ENCODE measurements at places on chromosomes 7 and 10.

- no peak for DNase-seq
Measured at GRCh38 chr10:16741540-16741939, 75.7 kb downstream of the RSU1 start.

DNA sequence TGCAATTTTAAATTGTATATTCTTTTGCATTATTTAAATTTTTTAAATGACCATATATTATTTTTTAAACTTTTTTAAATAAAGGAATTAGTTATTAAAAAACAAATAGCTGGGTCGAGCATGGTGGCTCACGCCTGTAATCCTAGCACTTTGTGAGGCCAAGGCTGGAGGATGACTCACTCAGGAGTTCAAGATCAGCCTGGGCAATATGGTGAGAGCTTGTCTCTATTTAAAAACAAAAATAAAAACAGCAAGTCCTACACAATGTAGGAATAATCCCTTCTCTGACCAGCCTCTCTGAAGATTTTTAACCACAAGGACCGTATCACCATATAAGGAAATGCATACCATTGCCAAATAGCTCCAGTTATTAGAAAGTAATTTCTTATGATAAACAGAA lies 19.6 kb downstream of the NOC3L start:
- no peak for DNase-seq

GRCh38 chr10:86258499-86258898 lies 108.1 kb downstream of the GRID1 start:
- no peak for DNase-seq

GRCh38 chr10:33453081-33454025 lies 118.9 kb upstream of the NRP1 start:
- DNase-seq = no peak

DNA sequence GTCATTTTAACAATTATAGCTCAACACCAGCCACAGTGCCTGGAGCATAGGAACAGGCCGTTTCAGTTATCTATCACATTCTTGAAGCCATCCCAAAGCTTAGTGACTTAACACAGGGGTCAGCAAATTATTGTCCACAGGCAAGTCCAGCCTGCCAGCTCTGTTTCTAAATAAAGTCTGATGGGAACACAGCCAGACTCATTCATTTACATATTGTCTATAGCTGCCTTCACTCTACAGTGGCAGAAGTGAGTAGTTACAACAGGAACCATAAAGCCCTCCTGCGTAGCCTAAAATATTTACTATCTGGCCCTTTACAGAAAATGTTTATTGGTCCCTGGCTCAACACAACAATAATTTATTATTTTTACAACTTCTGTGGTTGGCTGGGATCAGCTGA lies 407.5 kb upstream of the AUTS2 start:
- DNase-seq = no peak

GRCh38 chr10:5645944-5646617 lies 20.3 kb downstream of the ASB13 start:
- DNase-seq = no peak

DNA sequence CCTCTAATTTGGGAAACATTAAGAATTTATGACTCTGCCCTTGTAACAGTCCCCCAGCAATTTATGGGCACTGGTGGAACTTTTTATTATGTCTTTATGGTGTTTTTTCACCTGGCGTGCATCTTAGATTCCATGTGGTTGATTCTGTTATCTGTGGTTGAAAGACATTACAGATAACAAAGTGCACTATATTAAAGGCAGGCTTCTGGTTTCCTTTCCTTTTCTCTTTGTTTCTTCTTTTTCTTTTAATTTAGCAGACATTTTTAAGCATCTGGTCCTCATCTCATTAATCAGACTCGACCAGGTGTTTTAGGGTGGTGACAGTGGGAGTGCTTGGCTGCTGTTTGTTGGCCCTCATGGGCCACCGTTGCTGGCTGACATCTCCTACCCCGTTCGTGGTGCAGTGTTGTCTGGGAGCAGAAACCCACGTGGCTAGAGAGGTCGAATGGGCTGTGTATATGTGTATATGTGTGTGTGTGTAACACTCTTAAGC lies 77.4 kb downstream of the LRMDA start:
- DNase-seq = no peak

DNA sequence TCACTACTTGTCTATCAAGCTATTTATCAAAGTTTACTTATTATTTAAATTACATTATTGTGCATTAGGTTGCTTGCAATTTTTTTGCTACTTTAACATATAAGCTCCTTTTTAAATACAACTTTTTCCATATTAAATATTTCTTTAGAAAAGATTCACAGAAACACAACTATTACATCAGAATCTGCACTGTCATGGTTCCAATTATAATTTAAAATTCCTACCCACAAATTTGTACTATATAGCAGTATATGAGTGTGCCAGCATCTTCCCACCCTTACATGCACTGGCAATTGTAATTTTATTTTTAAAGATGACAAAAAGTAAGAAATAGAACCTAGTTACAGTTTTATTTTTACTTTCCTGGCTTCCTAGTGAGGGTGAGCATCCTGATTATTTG lies 15.8 kb downstream of the MINDY3 start:
- DNase-seq = no peak

GRCh38 chr10:42149722-42150427 lies 488.5 kb downstream of the ZNF33B start:
- no peak for DNase-seq

GRCh38 chr10:11475831-11476434 lies 135.5 kb downstream of the USP6NL start:
- no peak for DNase-seq

GRCh38 chr10:48285710-48286109 lies 11.2 kb upstream of the FRMPD2 start:
- no peak for DNase-seq

GRCh38 chr7:152862006-152862405 lies 102.5 kb downstream of the ACTR3B start:
- DNase-seq = no peak

- no peak for DNase-seq
Measured at GRCh38 chr7:132500727-132501440, 75.4 kb downstream of the PLXNA4 start.

- DNase-seq = no peak
Measured at GRCh38 chr10:96683065-96683464, 37.2 kb downstream of the PIK3AP1 start.

DNA sequence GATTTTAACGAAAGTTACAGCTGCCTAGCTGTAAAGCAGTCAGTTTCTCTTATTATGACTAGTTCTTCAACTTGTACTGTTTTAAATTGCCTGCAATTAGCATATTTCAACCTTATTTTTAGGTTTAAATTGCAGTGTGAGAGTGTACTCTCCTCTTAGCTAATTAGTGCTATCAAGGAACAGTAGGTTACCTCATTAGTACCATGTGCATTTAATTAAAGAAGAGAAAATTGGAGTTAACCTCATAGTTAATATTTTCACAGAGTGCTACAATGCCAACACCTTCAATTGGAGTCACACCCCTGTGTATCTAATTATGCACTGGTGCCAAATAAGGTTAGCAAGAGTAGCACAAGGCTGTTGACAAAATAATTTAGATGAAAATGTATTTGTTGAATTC lies 154.6 kb downstream of the FOXP2 start:
- DNase-seq = no peak

DNA sequence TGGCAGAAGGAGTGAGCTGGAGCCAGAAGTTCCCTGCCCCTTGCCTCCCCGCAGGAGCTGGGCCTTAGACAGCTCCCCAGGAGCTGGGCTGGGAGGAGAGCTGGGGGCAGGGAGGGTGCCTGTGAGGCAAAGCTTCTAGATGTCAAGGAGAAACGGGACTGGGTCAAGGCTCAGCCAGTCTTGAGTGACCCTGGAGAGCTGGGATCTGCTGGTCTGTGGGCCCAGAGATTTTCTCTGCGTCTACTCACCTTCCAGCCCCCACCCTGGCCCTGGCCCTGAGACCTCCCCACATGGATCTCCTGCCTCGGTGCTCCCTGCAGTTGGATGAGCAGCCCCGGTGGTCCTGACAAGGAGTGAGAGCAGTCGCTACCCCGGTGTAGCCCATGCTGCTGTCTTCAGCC lies 20.3 kb upstream of the SHH start:
- DNase-seq = no peak

DNA sequence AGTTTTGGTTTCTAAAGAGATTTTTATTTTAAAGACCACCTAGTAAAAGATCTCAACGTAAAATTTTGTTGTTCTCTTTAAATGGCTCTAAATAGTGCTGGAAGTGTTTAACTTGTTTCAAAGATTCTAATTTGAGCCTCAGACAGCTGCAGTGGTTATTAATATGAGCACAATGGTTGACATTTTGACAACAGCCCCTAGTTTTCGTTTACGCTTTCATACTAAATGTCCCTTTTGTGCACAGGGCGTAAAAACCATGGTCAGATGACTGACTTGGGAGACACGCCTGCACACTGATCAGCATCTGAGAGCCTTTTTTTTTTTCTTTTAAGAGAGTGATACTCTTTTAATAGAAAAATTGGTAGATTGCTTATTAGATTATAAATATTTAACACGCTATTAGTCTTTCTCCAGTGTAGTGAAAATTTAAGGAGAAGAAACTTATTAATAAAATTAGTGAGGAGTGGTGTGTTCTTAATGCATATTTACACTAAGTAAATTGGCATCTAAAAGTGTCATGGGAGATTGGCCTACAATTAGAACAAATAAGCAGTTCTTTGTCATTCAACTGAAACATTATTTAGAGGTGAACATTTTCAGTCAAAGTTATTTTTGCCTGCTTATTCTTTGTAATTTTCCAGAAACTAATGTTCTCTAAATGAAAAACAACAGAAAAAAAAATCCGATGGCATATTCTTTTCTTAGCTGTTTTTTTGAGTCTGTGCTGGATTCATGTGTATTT lies 182.8 kb upstream of the PHYHIPL start:
- no peak for DNase-seq

DNA sequence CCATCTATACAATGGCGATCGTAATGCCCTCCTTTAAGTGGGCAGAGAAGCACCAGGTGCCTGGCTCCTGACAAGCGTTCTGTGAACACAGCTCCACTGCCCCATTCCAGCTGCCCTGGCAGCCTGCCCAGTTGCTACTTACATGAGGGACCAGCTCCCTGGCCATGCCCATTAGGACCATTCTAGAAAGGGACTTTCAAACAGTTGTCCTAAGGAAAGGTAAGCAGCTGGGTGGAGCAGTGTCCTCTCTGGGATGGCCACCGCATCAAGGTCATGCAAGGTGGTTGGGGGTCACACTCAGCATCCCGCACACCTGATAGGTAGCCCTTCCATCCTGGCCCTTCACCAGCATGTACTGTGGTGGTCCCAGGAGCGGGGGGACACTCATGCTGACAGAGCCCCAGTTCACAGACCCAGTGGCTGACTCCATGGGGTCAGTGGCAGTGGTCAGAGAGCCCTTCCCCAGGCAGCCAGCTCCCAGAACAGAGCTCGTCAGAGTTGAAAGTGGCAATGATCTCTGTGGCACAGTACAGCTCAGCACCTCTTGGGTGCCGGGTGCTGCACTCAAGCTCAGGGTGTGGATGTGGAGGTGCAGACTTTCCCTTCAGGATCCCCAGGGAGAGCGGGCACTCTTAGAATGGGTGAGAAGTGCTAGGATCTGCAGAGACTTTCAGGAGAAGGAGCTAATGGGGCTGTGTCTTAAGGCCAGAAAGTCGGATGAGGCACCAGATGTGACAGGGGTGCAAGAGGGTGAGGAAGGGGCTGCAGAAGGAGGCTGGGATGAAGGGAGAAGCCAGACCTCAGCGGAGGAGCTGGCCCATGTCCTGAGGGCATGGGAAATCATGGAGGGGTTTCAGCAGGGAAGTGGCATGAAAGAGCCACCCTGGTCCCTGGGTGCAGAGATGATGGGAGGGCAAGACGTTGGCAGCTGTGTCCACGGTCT lies 10.9 kb downstream of the MMRN2 start:
- DNase-seq = peak; percentile 52

GRCh38 chr7:11895337-11895736 lies 63.3 kb upstream of the THSD7A start:
- DNase-seq = no peak

DNA sequence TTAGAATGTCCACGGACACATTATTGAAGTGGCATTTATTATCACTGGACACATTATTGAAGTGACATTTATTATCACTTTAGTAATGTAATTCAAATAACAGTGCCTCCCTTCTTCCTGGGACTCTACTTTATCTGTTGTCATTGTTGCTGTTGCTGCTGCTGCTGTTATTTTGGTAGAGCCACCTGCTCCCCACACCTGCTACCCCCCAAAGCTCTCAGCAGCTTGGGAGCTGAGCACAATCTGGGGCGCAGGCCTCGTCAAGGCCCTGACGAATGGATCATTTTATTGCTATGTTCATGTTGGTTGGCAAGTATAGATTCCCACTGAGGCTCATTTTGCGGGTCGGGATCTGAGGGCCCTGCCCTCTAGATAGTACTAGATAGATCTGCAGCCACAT lies 24.8 kb downstream of the FIGNL1 start:
- DNase-seq = no peak

DNA sequence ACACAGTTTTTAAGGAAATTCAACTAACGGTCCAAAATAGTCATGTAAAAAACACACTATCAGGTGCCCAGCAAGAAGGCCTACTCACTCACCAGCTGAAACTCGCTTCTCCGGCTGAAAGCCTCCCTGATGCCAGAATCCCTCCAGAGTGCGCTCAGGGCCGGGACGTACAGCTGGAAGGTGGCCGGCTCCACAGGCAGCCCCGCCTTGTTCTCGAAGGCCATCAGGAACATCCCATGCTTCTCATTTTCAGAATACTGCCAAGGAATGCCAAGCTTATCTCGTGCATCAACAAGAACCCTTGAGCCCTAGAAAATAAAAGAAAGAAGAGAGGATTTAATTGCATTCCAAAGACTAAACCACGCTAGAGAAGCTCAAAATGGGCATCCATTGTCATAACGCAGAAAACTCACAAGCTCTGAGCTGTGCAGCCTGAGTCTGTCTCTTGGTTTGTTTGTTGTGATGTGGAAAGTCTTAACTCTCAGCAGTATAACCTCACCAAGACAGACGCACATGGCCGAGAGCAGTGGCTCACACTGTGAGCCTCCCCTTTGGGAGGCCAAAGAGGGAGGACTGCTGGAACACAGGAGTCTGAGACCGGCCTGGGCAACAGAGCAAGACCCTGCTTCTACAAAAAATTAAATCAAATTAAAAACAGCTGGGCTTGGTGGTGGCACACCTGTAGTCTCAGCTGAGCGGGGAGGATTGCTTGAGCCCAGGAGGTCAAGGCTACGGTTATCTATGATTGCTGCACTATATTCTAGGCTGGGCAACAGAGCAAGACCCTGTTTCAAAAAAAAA lies 49.1 kb downstream of the GNA12 start:
- DNase-seq = no peak
